Caki2 (cell line): ENCODE measurements at places on chromosomes 1 and 21. TPM values are rescaled to one million over a fixed set of nuclear protein-coding genes. Genes with fewer than 3 reads are reported as not detected.

DNA sequence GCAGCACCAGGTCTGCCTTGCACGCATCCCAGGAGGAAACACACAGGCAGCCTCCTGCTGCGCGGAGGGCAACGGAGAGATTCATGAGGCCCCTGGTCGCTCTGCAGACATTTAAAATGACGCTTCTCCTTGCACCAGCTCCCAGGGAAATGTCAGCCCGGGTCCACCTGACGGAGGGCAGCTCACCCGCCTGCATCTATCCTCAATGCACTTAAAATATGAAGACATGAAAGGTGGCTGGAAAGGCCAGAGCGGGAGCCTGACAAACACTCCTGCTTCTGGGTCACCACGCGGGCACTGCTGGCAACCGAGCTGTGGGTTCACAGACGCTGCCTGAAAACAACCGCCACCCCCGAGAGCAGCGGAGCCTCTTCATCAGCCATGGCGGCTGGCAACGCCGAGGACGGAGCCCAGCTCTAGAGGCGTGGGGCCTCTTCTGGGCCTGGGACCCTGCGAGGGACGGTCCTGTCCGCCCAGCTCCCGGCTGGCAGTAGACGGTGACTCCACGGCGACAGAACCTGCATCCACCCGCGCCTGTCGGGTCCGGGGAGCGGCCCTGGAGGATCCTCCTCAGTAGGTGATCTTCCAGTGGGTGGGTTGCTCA is 22.7 kb downstream of the POFUT2 start:
- no peak for DNase-seq

DNA sequence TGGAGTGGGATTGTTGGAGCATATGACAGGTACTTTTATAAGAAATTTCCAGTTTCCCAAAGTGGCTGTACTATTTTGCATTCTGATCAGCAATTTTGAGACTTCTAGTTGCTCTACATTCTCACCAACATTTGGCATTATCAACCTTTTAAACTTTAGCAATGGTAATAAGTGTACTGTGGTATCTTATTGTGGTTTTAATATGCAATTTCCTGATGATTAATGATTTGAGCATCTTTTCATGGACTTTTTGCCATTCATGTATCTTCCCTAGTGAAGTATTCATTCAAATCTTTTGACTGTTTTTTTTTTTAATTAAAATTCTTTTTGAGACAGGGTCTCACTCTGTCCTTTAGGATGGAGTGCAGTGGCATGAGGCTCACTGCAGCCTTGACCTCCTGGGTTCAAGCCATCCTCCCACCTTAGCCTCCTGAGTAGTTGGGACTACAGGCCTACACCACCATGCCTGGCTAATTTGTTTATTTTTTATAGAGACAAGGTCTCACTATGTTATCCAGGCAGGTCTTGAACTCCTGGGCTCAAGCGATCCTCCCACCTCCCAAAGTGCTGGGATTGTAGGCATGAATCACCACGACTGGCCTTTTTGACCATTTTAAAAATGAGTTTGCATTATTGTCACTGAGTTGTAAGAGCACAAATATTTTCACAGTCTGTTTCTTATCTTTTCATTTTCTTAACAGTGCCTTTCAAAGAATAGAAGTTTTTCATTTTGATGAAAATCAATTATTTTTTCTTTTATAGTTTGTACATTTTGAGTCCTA is 7.8 kb upstream of the SLC6A9 start:
- DNase-seq = no peak

GRCh38 chr1:193589597-193590040 is 403.2 kb upstream of the B3GALT2 start:
- DNase-seq = no peak

GRCh38 chr1:37475380-37476086 is 1.2 kb downstream of the ZC3H12A start:
- DNase-seq = peak; percentile 24

DNA sequence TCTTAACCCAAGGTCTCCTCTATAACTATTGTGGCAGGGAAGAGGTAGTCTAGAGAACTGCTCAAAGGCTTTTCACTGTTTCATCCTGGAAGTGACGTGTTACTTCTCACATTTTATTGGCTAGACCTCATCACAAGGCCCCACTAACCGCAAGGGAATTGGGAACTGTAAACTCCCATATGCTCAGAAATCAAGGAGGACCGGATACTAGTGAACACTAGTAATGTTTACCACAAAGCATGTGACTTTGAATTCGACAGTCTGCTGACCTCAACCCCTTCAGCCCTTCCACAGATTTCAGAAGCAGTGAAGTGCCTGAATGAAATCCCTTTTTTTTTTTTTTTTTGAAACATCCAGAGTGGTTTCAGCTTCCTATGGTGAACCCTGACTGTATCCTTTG is 3.4 kb upstream of the EEIG2 start:
- DNase-seq = no peak

GRCh38 chr1:62295921-62296491 is 23.2 kb downstream of the KANK4 start:
- DNase-seq = no peak

- DNase-seq = no peak
These were observed 1.5 kb downstream of the PHGDH start for GRCh38 chr1:119713039-119713748.

DNA sequence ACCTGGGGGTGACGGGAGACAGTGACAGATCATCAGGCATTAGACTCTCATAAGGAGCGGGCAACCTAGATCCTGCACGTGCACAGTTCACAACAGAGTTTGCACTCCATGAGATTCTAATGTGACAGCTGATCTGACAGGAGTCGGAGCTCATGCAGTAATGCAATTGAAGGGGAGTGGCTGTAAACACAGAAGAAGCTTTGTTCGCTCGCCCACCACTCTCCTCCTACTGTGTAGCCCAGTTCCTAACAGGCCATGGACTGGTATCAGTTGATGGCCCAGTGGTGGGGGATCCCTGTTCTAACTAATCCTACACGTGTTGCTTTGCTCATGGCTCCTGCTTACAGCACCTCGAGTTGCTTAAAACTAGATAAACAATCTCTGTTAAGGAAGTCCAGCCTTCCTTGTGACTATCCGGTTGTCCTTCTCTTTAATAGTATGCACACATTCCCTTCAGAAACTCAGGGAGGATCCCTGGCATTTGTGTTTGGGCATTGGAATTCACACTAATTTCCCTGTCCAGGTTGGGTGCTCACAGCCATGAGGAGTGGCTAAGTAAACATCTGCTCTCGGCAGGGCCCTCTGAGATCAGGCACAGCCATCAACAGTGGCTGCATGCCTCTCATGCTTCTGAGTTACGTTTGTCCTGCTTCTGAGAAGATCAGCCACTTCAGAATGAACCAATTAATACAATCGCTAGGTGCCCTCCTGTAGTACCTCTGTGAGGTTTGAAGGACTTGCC is 21.1 kb upstream of the F3 start:
- peak; percentile 56 for DNase-seq

GRCh38 chr1:18011703-18012102 is 95.9 kb upstream of the IGSF21 start:
- DNase-seq = no peak

The SLC50A1 gene
- total RNA-seq = 46.9 and 54.7 TPM in 2 replicates

The PUM1 gene
- total RNA-seq = 27.4 and 35.4 TPM in 2 replicates

The PPIAL4G gene
- total RNA-seq = not detected in 2 replicates

The SMCP gene
- not detected in 2 replicates for total RNA-seq

The KDM5B gene
- total RNA-seq = 3.9 and 19.2 TPM in 2 replicates

The LRRC39 gene
- total RNA-seq = 0.12 TPM in 1 of 2 replicates, not detected in the other

The SLFNL1 gene
- not detected in 2 replicates for total RNA-seq

The SLAMF7 gene
- total RNA-seq = not detected in 2 replicates

The CFAP107 gene
- not detected in 2 replicates for total RNA-seq

The SLC30A2 gene
- not detected in 2 replicates for total RNA-seq

The LAMTOR2 gene
- total RNA-seq = 14.3 and 28.3 TPM in 2 replicates

The OR2L2 gene
- not detected in 2 replicates for total RNA-seq

The ACOT11 gene
- 3.9 and 6.3 TPM in 2 replicates for total RNA-seq
